Body of pancreas (tissue), 4 donors: ENCODE measurements at places on chromosomes 6 and 20.

- DNase-seq: no peak
- H3K4me3 ChIP-seq: no peak overlapping the region
- no peaks in the 10 kb centered on the region for H3K36me3 ChIP-seq
- H3K4me1 ChIP-seq: peaks cover 18% of the 10 kb centered on the region
Observed at GRCh38 chr6:2102316-2102883, 143.0 kb downstream of the GMDS start.

DNA sequence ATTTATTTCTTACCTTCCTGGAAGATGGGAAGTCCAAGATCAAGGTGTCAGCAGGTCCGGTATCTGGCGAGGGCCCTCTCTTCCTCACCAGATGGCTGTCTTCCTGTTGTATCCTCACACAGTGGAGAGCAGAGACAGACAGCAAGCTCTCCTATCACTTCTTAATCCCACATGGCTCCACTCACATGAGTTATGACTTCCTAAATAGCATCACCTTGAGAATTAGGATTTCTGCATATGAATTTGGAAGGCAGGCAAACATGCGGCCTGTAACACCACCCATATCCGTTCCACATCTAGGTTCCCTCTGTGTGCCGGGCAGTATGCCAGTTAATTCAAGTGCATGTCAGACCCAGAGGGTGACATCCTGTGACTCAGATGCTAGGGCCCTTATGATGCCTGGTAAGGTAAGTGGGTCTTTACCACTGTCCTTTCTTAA is 2.1 kb downstream of the RAET1E start:
- H3K4me1 ChIP-seq: peaks cover 12% of the 10 kb centered on the region
- peak; percentile 25 for DNase-seq
- no peaks in the 10 kb centered on the region for H3K27me3 ChIP-seq

GRCh38 chr6:156131221-156131903 is 645.8 kb upstream of the ARID1B start:
- H3K4me1 ChIP-seq: no peaks in the 10 kb centered on the region
- no peaks in the 10 kb centered on the region for H3K36me3 ChIP-seq
- no peaks in the 10 kb centered on the region for H3K27me3 ChIP-seq
- no peak overlapping the region for H3K4me3 ChIP-seq
- peak; percentile 41 for DNase-seq

- no peak for DNase-seq
- no peak overlapping the region for H3K27ac ChIP-seq
- H3K36me3 ChIP-seq: no peaks in the 10 kb centered on the region
- H3K4me1 ChIP-seq: peaks cover 38% of the 10 kb centered on the region
- H3K4me3 ChIP-seq: no peak overlapping the region
- no peaks in the 10 kb centered on the region for H3K27me3 ChIP-seq
Observed at GRCh38 chr6:168103050-168103830, 24.2 kb upstream of the FRMD1 start.

GRCh38 chr20:62707921-62708521 is 615 bp upstream of the NTSR1 start:
- peaks cover 11% of the 10 kb centered on the region for H3K4me1 ChIP-seq
- no peak overlapping the region for H3K4me3 ChIP-seq
- H3K27me3 ChIP-seq: no peaks in the 10 kb centered on the region
- DNase-seq: no peak
